ENCODE measurements at places on chromosomes 16 and 17.

- DNase-seq, result no peak
These were observed 91.8 kb downstream of the FOXL1 start for GRCh38 chr16:86669937-86670749.

DNA sequence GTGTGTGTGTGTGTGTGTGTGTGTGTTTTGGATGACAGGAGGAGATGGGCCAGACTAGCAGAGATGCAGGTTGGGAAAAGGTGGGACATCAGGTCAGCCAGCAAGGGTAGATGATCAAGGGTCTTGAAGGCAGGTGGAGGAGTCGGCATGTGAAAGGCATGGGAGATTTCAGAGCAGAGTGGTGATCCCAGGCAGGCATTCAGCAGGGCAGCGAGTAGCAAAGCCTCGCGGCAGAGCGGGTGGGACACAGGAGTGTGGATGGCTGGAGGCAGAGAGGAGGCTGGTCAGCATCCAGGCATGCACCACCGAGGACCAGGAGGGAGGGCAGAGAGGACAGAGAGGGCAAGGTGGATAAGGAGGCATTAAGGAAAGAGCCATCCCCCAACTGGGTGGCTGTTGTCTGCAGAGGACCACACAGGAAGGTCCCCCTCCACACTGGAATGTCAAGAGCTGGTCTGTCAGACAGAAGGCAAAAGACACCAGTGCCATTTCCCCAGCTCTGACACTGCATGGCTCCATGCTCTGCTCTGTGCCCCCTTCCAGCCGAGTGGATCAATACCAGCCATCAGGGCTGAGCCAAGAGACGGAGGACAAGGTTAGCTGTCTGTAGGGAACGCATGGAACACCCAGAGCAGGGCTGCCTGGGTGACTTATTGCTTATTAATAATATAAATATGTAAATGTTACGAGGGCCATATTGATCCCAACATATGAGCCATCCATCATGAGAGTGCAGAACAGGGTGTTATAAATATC, 74.8 kb upstream of the RPL38 start:
- DNase-seq, result no peak

- DNase-seq, result peak; percentile 78
These were observed 28.1 kb upstream of the NOL11 start for GRCh38 chr17:67689534-67690177.

DNA sequence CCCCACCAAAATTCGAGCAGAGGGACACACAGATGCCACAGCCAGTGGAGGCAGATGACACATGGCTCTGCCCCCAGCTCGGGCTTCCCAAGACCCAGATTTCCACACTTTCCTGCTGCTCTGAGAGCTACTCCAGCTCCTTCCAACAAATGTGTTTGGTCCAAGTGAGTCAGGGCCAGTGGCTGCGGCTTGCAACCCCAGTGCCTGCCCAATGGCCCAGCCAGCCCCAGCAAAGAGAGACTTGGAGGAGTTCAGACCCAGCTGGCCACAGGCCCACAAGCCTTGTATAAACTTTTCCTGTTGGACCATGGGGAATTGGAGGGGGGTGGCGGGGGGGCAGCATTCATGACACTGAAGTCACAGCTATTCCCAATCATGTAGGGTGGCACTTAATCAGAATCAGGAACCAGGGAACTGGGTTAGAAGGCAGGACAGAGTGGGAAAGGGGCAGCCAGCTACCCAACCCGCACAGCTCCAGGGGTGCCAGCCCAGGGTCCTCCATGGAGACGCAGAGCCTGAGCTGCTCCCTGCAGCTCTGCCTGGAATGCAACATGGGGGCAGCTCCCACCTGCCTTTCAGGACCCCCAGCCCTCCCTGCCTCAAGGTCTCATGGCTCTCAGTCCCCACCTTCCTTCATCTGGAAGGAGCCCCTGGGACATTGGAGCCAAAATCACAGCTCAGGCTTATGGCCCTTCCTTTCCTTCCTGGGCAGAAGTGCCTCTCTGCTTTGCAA, 17.5 kb upstream of the C16orf78 start:
- DNase-seq, result no peak

- no peak for DNase-seq
These were observed 222.1 kb upstream of the CHMP6 start for GRCh38 chr17:80769516-80769915.

DNA sequence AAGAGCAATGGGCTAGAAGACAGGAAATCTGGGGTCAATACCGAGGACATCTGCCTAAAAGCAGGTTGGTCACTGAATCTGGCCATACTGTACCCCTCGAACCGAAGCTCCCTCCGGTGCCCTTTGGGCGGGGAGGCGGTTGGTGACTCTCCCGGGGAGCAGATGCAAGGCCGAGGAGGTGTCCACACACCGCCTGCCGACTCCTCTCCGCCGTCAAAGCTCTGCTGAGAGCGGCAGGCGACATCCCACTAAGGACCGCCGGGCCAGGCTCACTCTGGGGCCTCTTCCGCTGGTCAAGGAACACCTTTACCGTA, 458 bp downstream of the ZNF200 start:
- no peak for DNase-seq

DNA sequence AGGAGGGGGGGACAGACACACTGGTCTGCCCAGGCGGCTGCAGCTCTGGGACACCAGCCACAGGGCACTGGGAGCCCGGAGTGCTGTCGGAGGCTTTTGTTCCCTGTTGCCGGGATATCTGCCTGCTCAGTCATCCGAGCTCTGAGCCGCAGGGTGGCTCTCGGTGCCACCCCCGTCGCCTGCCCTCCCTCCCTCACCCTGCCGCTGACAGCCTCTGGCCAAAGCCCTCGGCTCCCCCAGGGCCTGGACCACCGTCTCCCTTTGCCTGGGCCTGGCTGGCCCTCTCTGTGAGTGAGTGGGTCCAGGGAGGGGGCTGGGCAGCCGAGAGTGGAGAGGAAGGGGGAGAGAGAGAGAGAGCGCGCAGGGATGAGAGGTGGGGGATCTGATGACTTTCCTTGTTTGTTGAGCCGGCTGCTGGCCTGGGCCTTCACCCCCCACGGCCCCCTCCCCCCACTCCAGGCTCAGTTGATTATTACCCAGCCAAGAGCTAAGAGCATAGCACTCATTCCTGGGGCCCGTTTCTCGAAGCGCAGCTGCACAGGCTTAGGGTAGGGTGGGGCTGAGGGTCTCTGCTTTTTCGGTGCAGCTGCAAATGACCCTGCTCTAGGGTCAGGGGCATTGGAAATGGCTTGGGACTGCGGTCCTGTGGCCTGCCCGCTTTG, 2.7 kb downstream of the FOXJ1 start:
- DNase-seq, result peak; percentile 50

- no peak for DNase-seq
These were observed 21.3 kb downstream of the NECAB2 start for GRCh38 chr16:83989300-83989699.

- peak; percentile 95 for DNase-seq
These were observed 41.1 kb downstream of the KIAA0753 start for GRCh38 chr17:6599364-6599763.

GRCh38 chr17:59371416-59372100, 40.1 kb downstream of the YPEL2 start:
- DNase-seq, result no peak

DNA sequence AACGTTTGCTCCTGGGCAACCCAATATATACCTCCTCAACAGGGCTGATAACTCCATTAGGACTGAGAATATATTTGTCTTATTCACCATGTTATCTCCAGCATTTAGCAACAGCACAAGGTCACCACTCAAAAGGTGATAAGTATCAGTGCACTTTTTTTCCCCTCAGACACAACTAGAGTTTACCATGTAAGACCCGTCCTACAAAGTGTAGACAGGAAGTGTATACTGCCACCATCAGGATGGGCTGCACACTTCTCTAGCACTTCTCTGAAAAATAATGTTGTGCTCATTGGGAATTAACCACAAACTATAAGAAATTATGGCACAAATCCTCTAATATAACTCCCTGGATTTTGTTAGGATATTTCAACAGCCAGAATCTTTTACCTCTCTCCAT, 5.7 kb upstream of the VAT1L start:
- no peak for DNase-seq

GRCh38 chr16:75065521-75066149, 50.9 kb downstream of the LDHD start:
- DNase-seq, result no peak

GRCh38 chr16:50613281-50613963, 65.2 kb downstream of the NKD1 start:
- DNase-seq, result no peak

- no peak for DNase-seq
These were observed 27.9 kb downstream of the VAT1L start for GRCh38 chr16:77816293-77816692.

DNA sequence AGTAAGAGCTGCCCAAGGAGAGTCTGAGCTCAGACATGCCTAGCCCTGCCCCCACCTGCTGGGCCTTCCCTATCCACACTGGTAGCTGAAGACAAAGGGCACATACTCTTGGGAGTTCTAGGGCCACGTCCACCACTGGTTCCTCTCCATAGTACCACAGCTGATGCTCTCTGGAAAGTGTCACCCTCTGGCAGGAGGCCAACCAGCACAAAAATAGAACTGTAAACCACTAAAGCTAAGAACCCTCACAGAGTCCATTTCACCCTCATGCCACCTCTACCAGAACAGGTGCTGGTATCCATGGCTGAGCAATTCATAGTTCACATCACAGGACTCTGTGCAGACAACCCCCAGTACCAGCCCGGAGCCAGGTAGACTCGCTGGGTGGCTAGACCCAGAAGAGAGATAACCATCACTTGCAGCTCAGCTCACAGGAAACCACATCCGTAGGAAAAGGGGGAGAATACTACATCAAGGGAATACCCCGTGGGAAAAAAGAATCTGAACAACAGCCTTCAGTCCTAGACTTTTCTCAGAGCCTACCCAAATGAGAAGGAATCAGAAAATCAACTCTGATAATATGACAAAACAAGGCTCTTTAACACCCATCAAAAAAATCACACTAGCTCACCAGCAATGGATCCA, 115.3 kb downstream of the CEP112 start:
- no peak for DNase-seq

All from pons (tissue), 1 donor.